Stimulated activated CD8-positive, alpha-beta memory T cell treated with anti-CD3 and anti-CD28 coated beads, Interleukin-15, amount 100 ng/mL, for 24 hours (primary cell): ENCODE measurements at places on chromosomes 1 and 21.

DNA sequence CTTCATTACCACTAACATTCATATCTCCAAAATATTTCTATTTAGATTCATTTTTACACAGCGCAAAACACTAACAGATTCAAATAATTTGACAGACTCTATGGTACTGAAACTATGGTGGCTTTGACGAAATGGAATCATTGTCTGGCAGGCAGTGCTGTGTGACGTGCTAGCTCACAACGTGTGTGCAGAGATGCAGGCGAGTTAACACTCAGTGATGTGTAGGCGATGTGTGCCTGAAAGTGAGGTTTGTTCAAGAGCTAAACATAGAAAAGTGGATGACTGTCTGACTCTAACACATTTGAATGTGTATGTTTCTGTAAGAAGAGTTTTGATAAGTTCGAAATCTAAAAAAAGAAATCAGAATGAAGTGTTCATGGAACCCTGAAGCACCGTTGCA lies 97.7 kb downstream of the RYR2 start:
- DNase-seq, result no peak

DNA sequence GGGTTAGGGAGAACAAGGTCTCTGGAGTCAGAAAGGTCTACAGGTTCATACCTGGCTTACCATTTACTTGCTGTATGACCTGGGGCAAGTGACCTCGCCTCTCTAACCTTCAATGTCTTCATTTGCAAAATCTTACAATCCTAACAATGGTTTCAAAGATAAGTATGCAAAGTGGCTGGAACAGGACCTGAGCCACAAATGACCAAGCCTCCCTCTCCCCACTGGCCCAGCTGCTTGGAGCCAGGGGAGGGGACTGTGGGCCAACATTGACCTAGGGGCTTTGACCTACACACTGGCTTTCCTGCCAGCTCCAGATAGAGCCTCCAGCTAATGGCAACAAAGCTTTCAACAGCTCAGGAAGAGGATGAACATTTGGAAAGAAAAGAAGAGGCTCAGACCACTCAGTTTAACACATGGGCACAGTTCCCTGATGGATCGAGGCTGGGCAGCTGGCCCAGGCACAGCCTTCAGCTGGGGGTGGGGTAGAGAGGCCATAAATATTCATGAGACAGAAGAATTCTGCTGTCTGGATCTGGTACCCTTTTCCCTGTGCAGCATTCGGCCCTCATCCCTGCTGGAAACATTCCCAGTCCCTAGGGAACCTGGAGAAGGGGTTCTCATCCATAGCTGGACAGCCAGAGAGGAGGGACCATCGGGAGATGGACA lies 12.9 kb downstream of the PTAFR start:
- DNase-seq, result no peak

- no peak for DNase-seq
Measured at GRCh38 chr1:46131712-46132528, 509 bp downstream of the PIK3R3 start.

- no peak for DNase-seq
Measured at GRCh38 chr1:234240680-234241079, 132.6 kb upstream of the COA6 start.

- DNase-seq, result no peak
Measured at GRCh38 chr1:203777596-203777995, 12.6 kb downstream of the LAX1 start.

GRCh38 chr1:227261501-227261900 lies 56.8 kb downstream of the CDC42BPA start:
- no peak for DNase-seq

DNA sequence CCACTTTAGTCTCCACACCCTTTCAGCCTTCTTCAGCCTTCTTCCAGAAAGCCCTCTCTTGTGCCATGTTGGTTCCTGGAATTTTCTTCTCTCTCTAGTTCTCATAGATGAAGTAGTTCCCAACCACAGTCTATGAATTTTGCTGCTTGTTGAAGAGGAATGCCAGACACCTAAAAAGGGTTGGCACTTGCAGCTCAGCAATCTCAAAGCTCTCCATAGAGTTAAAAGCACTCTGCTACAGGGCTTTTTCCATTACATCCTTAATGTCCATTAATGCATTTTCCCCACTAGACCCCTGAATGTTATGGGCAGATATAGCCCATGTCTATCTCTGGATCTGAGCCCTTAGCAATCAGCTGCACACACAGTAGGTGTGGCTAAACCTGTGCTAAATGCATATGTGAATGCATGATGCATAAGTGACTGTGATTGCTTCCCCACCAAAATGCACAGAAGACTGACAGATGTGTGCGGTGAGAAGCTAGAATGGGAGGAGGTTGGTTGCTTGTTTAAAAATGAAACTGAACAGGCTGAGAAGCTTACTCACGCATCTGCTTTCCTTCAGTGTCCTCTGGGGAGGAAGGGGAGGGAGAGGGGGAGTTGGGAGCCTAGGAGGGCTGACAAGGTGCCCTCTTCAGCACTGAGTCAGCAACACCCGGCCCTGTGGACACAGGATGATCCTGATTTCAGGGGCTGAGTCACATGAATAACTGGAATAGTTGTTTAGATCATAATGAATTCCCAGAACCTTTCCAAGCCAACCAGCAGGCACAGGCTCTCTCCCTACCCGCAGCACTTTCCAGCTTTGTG lies 146.1 kb upstream of the FGGY start:
- DNase-seq, result no peak

GRCh38 chr1:85544689-85545215 lies 35.8 kb upstream of the CCN1 start:
- no peak for DNase-seq

GRCh38 chr1:238658763-238659162 lies 727.6 kb upstream of the CHRM3 start:
- DNase-seq, result no peak

DNA sequence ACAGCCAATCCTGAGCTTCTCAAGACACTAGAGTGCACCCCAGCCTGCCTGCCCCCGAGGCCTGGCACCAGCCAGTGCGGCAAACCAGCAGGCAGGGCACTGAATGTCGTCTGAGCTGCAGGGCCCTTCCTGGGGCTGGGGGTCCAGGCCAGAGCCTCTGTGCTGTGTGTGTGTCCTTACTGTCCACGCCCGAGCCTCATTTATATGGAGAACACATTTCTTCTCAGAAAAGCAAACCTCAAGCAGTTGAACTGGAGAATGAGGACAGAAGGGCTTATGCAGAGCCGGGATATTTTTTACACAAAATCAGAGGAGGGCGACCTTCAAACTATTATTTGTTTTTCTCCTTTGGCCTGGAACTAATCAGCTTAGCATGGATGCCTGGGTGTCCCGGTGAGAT lies 52.7 kb downstream of the POFUT2 start:
- no peak for DNase-seq

- DNase-seq, result no peak
Measured at GRCh38 chr1:155940482-155940992, 901 bp upstream of the RXFP4 start.

- DNase-seq, result no peak
Measured at GRCh38 chr1:9758559-9759121, 65.1 kb downstream of the CLSTN1 start.

GRCh38 chr1:27650539-27651175 lies 15.7 kb upstream of the FGR start:
- no peak for DNase-seq

- DNase-seq, result no peak
Measured at GRCh38 chr1:209207126-209207700, 376.3 kb upstream of the CAMK1G start.

- DNase-seq, result no peak
Measured at GRCh38 chr21:38570596-38570995, 72.3 kb upstream of the ERG start.

GRCh38 chr1:150764617-150765101 lies 919 bp downstream of the CTSS start:
- DNase-seq, result no peak

GRCh38 chr21:41112740-41113692 lies 54.9 kb upstream of the BACE2 start:
- no peak for DNase-seq

DNA sequence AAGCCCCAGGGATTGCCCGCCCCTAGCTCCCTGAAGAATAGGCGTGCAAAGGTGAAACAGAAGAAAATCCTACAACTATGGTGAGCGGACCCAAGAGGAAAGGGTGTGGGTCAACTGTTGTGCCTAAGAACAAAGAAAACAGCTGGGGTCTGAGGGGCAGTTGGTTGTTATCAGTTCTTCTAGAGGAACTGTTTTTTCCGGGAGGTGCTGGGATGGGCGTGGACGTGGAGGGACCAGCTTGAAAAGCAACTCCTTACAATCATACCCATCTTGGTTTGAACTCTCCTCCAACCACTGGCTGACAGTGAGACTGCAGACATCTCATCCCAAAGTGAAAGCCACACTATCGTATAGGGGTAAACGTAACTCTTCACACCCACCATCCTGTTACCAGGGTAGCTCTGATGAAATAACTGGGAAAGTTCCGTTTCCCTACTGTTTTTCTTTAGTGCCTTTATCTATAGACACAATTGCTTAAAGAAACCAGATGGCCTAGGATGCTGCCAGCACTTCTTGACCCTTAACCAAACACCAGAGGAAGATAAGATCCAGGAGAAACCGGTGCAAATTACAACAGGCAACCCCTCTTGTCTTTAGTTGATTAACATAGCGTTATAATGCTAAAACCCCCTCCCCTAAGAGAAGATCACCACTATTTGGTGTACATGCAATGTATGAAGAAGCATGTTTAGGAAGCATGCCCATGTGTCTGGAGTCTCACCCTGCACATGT lies 25.6 kb upstream of the FAM89A start:
- no peak for DNase-seq

DNA sequence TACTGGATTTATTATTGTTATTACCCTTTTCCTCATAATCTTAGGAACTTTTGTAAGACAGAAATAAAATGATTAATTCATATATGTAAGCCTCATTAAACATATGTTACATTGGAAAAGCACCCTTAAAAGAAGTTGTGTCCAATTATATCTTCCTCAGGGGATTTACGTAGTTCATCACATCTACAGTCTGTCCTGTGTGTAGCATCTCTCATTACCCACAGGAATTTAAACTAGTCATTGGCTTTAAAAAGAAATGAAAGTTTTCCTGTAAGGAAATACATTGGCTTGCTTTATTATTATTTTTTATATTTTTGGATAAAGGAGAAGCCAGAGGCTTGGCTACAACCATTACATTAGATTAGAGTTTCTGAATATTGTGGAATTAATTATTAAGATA lies 56.1 kb downstream of the SWT1 start:
- DNase-seq, result no peak

DNA sequence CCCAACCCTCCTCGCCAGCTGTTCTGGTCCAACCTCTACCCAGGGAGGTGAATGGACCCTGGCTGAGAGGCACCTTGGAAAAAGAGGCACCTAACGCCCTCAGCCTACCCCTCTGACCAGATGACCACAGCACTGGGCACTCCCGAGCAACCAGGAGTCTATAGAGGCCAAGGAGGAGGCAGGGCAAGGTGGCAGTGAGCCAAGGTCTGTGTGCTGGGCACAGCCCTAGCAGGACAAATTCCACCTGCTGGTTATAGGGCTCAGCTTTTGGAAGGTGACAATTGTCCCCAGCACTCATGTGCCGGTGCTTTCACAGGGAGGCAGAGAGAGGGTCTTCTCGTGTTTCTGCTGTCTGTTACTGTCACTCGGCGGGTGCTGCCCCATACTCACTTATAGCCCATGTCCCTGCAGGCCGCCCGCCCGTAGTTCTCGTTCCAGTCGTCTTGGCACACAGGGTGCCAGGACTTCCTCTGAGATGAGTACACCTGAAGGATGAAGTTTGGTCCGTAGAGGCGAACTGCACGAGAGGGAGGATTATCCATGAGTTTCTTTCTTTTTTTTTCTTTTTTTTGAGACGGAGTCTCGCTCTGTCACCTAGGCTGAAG lies 27.8 kb downstream of the TMPRSS2 start:
- no peak for DNase-seq

DNA sequence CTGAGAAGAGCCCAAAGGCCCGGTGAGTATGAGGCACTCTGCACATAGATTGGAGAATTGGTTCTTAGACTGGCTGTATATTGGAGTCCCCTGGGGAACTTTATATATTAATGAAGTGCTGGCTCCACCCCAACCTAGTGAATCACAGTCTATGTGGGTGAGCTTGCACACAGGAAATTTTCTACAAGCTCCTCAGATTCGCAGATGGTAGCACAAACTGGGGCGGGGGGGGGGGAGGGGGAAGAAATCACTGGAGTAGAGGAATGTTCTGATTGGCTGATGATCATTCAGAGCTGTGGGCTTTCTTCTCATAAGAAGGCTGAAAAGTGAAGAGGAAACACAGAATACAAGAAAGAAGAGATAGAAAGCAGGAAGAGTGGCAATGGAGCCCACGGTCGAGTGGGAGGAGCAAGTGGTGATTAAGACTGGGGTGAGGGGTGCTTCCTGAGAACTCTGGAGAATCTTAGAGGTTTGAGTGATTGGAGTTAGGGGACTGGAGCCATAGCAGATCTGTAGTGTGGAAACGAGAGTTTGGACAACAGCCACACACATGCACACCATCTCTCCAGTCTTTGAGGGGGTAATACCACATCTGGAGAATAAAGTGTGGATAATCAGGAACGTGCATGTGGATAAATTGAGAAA lies 465.9 kb upstream of the DAB1 start:
- DNase-seq, result no peak

DNA sequence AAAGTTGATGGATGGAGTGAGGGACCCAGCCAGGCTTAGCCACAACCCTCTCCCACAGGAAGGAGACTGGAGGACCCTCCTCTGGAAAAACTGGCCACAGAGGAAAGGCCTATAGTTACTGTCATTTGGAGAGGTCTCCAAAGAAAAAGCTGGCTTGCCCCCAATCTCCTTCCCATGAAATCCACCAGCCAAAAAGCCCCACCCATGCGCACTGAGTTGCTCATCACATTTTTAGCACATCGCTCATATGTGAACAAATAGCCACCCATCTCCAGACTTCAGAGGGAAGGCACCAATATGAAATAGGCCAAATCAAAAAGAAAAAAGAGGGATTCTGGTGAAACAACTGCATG lies 36.9 kb upstream of the QSOX1 start:
- DNase-seq, result no peak

GRCh38 chr1:55445416-55445815 lies 230.3 kb upstream of the USP24 start:
- DNase-seq, result no peak

- no peak for DNase-seq
Measured at GRCh38 chr1:33327587-33328325, 6.9 kb upstream of the A3GALT2 start.
